ENCODE measurements at places on chromosomes 6 and 20. TPM values are rescaled to one million over a fixed set of nuclear protein-coding genes. Genes with fewer than 3 reads are reported as not detected.
A peak's percentile ranks its signal among the peaks of the same experiment; 100 is the strongest.

DNA sequence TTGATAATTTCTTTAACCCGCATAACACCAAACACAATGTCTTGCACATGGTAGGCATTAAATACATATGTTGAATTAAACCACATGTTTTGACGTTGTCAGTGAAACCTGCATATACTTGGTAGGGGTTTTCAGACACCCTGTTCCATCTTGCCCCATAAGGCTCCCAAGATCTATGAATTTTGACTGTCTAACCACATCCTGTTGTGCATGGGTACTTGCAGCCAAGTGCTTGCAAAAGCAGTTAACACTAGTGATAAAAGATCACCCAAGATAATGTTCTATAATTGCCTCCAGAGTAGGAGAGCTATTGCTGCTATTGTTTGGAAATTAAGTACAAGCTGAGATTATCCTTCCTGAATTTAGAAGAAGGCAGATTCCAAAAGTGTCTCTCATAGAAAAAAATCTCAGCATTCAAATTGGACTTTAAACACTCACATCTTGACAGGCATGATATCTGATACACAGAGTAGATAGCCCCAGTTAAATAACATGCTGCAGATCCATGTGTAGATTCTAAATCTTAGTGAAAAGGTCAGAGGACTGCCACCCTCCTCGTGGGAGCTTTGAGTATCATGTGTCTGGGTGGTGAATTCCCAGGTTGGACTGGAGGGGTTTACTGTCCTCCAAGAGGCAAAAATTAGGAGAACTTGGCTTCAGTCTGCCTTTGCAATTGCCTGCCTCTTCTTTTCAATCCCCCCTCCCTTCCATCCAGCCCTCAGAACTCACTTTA is 25.8 kb upstream of the CCN6 start:
- DNase-seq: peak; percentile 55

GRCh38 chr20:59735486-59735885 is 131.1 kb downstream of the PHACTR3 start:
- DNase-seq: no peak

Gene TMEM74B
- 1.8 TPM for total RNA-seq

Gene ZBTB46
- 0.53 TPM for total RNA-seq
